AML-193 (cell line): ENCODE measurements at places on chromosomes 5 and 9.
A peak's percentile ranks its signal among the peaks of the same experiment; 100 is the strongest.

GRCh38 chr9:38368731-38369130 lies 23.8 kb upstream of the ALDH1B1 start:
- no peak for DNase-seq

GRCh38 chr9:90555351-90556057 lies 87.1 kb downstream of the DIRAS2 start:
- no peak for DNase-seq

GRCh38 chr5:173069671-173070070 lies 13.5 kb downstream of the CREBRF start:
- DNase-seq = peak; percentile 39

GRCh38 chr9:112898872-112899311 lies 8.2 kb upstream of the SLC46A2 start:
- peak; percentile 24 for DNase-seq

DNA sequence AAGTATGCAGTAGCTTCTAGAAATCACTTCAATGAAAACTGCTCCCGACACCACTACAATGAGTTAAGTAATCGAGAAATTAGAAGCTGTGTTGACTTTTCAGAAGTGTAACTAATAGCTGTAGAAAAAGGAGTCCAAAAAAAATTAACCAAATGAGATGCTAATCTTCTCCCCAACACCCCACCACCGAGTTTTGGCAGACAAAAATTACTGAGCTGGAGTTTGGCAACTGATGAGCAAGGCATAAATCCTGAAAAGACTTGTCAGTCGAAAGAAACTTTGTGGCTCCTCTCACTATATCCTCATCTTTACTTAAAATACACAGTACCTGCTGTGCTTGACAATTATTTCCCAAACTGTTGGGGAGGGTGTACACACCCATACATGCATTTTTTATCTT lies 191.9 kb downstream of the EBF1 start:
- DNase-seq = no peak

GRCh38 chr5:126274763-126275125 lies 148.5 kb upstream of the GRAMD2B start:
- DNase-seq = no peak
